ENCODE measurements at places on chromosomes 7 and 10.

- DNase-seq, result no peak
These were observed 2.0 kb upstream of the PITX3 start for GRCh38 chr10:102243309-102243708.

GRCh38 chr7:4659551-4660286, 22.4 kb upstream of the FOXK1 start:
- DNase-seq, result no peak

- no peak for DNase-seq
These were observed 18.8 kb downstream of the TRIL start for GRCh38 chr7:28939367-28939766.

GRCh38 chr10:88168171-88169036, 305.0 kb downstream of the PTEN start:
- DNase-seq, result no peak

DNA sequence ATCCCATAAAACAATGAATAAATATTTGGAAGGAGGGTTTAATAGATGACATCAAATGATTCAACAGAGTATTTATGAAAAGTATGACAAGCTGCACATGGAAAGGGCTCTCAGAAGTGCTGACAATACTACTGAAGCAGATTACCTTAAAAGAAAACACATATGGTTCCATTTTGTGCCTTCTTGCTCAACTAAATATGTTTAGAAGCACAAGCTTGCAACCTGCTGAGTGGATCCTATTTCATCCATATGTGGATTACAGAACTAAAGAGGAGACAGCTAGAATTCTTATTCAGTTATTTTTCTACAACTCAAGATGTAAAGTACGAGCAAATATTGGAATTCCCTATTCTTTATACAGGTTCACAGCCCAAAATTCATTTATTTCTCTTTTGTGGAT, 340.6 kb downstream of the TFEC start:
- no peak for DNase-seq

DNA sequence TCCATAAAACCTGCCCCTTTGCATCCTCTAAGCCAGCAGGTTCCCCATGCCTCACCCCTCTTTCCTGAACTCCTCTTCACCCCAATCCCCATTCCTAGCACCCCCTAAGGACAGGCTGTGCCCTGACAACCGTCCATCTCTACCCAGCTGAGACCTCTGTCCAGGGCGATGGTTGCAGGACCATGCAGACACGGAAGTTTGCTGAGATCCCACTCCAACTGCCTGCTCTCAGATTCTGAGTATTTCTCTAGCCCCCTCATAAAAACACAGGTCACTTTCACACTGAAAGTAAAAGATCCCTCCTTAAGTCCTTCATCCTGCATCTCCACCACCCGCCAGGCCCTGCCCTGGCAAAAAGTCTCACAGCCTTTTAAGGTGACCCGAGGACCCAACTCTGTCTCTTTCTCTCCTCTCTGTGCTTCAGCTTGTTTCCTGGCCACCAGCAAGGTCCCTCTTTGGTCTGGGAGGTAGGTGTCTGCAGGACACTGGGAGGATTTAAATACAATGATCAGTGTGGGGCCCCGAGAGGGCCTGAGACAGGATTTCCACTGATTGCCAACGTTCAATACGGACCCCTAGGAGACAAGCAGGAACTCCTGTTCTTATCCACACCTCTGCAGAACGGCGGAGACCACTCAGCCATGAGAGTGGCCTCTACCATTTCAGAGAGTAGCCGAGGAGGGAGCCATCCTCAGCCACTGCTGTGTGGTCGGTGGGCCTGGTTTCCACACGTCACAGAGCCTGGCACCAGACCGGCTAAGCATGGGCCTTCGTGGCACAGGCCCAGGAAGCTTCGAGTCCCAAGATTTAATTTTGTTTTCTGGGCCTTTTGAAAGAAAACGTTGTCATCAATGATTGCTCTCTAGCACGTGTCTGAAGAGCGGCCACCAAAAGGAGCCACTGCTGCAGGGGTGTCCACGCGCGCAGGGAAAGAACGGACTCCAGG, 27.9 kb downstream of the CALML3 start:
- no peak for DNase-seq

- DNase-seq, result no peak
These were observed 162.3 kb downstream of the ITGB1 start for GRCh38 chr10:32795598-32796183.

GRCh38 chr7:106658316-106659165, 2.4 kb downstream of the CCDC71L start:
- DNase-seq, result no peak

GRCh38 chr10:44051091-44051490, 333.8 kb downstream of the CXCL12 start:
- no peak for DNase-seq
